Stimulated activated CD8-positive, alpha-beta memory T cell treated with anti-CD3 and anti-CD28 coated beads, Interleukin-4, amount 100 ng/mL, for 1 hour (primary cell): ENCODE measurements at places on chromosomes 2 and 18.

DNA sequence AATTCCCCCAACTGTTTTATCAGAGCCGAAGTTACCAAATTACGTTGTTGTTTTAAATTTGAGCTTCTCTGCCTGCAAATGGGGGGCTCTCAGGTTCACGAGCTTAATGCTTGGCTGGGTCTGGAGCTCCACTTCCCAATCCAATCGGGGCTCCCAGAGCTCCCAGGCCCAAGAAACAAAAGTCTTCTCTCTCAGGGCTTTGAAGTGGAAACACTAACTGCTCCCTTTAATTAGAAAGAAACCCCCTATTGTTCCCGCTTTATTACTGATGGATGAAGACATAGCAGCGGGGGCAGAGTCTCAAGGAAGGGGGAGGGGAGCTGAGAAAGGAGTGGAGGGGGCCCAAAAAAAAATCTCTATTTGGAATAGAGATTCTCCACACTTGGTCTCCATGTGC lies 15.6 kb upstream of the PKDCC start:
- DNase-seq: no peak

DNA sequence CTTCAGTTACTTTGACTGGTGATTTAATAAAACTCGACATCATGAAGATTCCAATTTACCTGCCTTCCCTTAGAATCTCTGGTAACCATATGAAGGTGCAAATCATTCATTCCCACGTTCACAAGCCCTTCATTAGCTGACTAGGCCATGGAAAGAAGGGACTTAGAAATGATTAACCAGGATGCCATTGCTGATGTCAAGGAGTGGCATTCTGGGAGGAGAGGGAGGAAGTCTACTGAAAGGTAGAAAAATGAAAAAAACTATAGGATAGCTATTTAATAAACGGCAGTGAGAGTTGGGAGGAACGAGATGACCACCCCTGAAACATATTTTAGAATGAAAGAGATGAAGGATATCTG lies 1.4 kb downstream of the ATIC start:
- no peak for DNase-seq

GRCh38 chr2:241228860-241229516 lies 40.5 kb downstream of the ANO7 start:
- no peak for DNase-seq

- DNase-seq: no peak
Measured at GRCh38 chr18:48065601-48065995, 135.1 kb upstream of the SMAD2 start.

- DNase-seq: no peak
Measured at GRCh38 chr2:236102971-236103370, 65.2 kb downstream of the GBX2 start.

- DNase-seq: no peak
Measured at GRCh38 chr18:23540867-23541266, 37.6 kb downstream of the RMC1 start.
